ENCODE measurements at places on chromosomes 16 and 17.

GRCh38 chr17:21200590-21201297 is 13.2 kb downstream of the TMEM11 start:
- no peak for DNase-seq

- DNase-seq = no peak
Measured at GRCh38 chr17:35073991-35074627, 10.6 kb upstream of the RFFL start.

- DNase-seq = no peak
Measured at GRCh38 chr17:55783684-55784245, 32.9 kb downstream of the PCTP start.

GRCh38 chr17:8900626-8901585 is 33.4 kb upstream of the PIK3R6 start:
- no peak for DNase-seq

DNA sequence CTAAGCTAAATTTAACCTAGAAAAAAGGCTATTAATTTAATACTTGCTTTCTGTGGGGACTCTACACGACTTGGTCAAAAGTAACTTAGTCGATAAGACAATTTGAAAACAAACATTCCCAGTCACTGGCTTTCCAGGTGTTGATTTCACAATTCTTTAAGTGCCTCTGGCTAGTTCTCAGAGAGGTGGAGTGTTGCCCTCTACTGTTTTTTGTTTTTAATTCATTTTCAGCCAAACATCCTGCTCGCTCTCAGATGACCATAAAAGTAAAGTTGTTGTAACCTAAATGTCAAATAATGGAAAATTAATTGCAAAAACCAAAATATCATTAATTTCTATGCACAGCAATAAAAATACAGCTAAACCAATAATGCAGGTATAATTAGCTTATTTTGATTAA is 107.1 kb downstream of the MYO1D start:
- no peak for DNase-seq

GRCh38 chr17:66415366-66416206 is 113.2 kb downstream of the PRKCA start:
- no peak for DNase-seq

GRCh38 chr16:28313587-28313986 is 21.3 kb downstream of the SBK1 start:
- no peak for DNase-seq

DNA sequence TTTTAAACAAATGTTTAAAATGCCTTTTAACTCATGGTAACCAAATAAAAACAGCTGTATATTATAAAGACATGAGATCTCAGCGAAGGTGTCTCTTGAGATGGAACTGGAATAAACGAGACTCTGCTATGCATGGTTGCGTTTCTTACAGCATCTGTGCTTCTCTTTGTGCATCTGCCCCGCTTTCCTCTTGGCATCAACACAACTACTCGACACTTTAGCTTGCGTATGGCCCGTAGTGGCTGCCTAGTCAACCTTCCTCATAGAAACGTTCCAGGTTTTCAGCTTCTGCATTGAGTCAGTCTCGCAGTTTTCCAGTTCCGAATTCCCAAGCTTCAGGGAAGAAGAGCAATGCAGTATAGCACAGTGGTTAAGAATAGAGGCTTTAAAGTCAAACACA is 214.9 kb downstream of the CEP112 start:
- DNase-seq = no peak

GRCh38 chr17:36196131-36196486 is 449 bp downstream of the CCL3L1 start:
- DNase-seq = no peak

- DNase-seq = no peak
Measured at GRCh38 chr17:59842901-59843652, 49.7 kb downstream of the TUBD1 start.

GRCh38 chr16:49510654-49511305 is 137.2 kb downstream of the C16orf78 start:
- DNase-seq = no peak

GRCh38 chr17:4006745-4007211 is 42.5 kb upstream of the ATP2A3 start:
- DNase-seq = no peak

- no peak for DNase-seq
Measured at GRCh38 chr17:32497431-32498205, 10.8 kb downstream of the CDK5R1 start.

GRCh38 chr17:61560071-61560470 is 30.9 kb downstream of the NACA2 start:
- no peak for DNase-seq

DNA sequence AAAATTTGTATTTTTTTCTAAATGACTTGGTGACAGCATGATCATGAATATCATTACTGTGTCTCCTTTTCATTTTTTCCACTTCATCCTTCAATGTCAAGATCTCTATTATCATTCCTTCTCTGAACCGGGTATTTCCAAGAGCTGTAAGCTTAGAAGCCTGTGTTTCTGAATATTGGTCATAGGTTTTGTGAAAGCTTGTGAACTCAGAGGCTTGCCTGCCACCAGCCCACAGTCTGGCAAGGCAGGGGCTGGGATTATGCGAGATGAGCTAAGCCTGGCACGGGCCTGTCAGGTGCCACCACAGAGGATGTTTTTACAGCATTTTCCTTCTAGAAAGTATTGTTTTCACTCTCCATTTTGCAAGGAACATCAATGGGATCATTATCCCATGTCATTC is 92.8 kb downstream of the MYH10 start:
- no peak for DNase-seq

DNA sequence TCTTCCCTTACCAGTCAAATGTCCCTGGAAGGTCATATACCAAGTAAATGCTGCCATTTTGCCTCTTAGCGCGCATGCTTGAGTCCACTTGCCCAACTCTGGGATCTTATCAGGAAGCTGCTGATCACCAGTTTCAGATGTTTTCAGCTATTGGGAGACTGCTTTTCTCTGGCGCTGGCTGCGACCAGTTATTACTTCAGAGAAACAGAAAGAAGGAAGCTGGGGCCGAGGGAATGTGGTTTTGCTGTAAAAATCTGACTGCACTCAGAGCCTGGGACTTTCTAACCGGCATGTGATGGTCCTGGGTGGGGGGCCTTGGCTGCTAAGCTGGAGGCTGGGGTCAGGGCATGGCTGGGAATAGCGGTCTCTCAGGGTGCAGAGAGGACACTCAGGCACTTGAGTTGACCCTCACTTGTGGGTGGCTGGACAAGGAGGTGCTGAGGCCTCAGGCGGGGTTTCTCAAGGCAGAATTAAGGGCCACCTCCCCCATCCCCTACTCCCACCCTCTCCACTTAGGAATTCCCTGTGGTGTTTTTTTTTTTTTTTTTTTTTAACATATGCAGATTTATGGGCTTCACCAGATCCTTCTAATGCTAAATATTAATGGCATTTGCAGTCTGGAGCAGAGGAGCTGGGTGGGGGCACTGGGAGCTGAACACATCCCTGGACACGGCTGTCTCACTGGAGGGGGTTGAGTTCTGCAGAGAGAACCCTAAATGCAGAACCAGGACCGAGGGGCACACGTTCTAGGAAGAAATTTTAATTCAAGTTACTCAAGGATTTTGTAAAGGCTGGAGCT is 145.8 kb downstream of the CYLD start:
- no peak for DNase-seq

DNA sequence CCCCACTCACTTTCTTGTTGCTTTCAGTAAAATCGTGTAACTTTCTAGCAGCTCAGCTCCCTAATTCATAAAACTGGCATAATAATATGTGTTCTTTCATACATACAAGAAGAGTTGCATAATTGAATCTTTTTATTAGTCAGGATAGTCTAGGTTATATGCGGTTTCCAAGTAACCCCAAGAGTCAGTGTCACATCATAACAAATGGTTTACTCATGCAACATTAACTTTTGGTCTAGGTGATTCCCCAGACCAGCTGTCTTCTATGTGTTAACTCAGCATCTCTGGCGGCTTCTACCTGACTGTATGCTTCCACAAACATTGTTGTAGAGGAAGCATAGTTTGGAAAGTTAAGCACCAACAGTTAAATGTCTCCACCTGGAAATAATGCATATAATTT is 1000.4 kb downstream of the CDH11 start:
- DNase-seq = no peak

DNA sequence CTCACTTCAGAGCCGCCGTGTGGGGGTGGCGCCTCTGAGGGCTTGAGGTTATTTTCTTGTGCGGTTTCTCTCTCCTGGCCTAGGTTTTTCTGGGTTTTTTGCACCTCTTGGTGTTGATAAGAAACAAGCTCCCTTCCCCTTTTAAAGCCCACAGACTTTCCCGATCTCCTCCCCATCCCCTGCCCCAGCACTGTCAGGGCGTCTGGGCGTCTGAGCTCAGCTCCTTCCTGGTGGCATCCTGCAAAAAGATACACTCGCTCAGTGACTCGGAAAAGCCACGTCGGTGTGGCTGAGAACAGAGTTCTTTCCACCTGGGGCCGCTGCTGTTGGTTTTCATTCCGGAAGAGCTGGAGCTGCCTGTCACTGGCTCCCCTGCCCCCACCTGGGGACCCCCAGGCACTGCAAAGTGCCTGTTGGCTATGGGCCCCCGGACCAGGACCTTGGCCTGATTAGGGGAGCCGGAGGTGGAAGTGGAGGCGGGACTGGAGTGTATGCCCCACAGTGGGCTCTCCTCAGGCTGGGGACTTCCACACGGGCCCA is 14.5 kb downstream of the BAIAP2 start:
- DNase-seq = no peak

DNA sequence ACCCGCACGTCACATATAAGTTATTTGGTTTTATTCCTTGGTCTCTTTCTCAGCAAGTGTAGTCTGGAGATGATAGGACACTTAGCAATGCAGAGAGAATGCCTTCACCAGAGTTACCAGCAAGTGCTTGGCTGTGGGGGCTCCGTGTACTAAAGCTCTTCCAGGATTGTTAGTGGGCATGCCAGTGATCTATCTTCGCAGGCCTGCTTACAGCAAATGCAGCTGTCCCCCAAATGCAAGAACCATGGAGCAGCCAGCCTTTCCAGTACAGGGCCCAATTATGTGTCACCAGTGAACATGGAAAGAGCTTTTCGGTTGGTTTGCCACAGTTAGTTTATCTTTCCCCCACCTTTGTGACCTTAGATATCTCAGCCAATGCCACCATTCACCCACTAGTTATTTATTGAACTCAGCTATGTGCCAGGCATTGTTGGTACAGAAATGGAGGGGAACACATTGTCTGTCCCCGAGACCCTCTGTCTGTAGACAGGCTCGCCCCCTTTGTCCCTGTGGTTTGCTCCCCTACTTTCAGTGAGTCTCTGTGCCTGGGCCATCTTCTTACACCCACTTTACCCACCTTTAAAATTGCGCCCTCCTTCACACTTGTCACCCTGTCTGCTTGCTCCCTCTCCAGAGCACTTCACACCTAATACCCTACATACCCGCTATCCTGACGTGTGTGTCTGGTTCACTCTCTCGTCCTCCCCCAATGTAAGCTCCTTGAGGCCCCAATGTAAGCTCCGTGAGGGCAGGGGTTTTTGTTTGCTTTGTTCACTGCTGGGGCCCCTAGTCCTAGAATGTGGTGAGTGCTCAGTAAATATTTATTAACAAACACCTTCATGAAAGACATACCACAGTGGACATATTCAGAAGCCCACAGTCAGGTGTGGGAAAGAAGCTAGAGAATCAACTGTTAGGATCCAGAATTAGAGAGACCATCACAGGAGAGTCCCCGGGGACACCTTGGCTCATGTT is 13.3 kb downstream of the USP10 start:
- DNase-seq = no peak

DNA sequence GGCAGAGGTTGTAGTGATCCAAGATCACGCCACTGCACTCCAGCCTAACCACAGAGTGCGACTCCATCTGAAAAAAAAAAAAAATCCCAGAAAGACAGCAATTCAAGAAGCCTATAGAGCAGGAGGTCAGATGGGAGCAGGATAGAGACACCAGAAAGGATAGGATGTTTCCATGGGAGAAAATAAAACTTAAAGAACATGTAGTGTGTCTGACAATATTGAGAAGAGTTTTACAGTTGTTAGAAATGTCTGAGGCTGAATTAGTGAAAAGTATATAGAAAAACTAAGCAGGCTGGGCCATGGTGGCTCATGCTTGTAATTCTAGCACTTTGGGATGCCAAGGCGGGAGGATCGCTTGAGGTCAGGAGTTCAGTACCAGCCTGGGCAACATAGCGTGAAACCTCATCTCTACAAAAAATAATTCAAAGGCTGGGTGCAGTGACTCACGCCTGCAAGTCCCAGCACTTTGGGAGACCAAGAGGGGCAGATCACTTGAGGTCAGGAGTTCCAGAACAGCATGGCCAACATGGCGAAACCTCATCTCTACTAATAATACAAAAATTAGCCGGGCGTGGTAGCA is 15.3 kb upstream of the TRIM37 start:
- DNase-seq = no peak

GRCh38 chr16:20671903-20672302 is 25.6 kb downstream of the ACSM1 start:
- no peak for DNase-seq

- DNase-seq = no peak
Measured at GRCh38 chr16:81554979-81555378, 110.4 kb downstream of the CMIP start.

GRCh38 chr16:71659471-71659870 is 33.5 kb downstream of the MARVELD3 start:
- no peak for DNase-seq

- DNase-seq = no peak
Measured at GRCh38 chr16:5490499-5490898, 392.9 kb upstream of the EEF2KMT start.
